ENCODE measurements at places on chromosomes 6 and 20. TPM values are rescaled to one million over a fixed set of nuclear protein-coding genes. Genes with fewer than 3 reads are reported as not detected.

DNA sequence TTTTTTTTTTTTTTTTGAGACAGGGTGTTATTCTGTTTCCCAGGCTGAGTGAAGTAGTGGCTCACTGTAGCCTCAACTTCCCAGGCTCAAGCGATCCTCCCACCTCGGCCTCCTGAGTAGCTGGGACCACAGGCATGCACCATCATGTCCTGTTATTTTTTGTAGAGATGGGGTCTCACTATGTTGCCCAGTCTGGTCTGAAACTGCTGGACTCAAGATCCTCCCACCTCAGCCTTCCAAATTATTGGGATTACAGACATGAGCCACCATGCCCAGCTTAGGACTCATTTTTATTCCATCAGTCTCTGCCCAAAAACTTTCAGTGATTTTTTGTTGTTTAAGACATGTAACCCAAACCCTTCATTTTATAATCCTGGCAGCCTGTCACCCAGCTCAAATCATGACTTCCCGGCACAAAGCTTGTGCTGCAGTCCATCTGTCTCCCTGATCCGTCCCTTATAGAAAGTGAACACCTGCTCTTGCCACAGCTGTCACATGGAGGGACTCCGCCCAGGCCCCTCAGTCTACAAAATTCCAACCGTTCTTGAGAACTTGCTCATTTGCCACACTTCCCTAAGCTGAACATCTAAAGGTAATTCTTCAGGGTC, 183.9 kb upstream of the JARID2 start:
- no peak for DNase-seq

DNA sequence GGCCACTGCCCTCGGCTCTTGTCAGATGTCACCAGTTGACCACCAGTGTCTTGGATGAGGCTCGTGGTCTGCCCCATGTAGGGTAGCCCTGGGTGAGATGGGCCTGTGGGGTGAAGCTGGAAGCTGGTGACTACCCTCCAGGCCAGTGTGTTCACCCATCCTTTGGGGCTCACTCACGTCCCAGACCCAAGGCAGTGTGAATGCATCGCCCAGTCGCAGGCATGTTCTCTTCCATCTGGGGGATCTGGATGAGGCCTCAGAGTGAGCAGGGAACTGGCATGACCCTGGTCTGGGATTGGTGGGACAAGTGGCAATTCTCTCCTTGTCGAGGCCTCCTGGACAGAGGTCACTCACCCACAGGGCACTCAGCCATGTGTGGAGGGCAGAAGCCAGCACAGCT, 120.1 kb upstream of the PHACTR3 start:
- DNase-seq: no peak

DNA sequence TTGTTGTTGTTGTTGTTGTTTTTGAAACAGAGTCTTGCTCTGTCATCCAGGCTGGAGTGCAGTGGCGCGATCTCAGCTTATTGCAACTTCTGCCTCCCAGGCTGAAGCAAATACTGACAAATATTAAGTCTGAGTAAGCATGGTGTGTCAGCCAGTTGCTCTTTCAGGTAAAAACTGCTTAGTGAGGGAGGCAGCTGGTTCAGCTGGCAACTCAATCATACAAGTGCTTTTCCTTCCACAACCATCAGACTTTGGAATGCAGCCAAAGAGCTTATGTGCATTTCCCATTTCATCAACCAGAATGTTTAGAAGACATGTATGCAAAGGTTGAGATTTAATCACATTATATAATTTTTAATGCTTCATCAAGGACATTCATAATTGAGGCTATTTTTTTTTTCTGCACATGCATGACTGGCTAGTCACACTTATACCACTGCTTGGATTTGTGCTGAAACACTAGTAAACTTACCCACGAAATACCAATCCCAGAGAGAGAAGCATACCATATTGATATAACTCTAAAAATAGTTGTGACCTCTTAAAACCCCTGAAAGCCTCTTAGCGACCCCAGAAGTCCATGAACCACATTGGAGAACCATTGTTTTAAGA, 56.0 kb downstream of the CLIC5 start:
- DNase-seq: no peak

The HLA-DRB5 gene
- not detected for polyA plus RNA-seq

DNA sequence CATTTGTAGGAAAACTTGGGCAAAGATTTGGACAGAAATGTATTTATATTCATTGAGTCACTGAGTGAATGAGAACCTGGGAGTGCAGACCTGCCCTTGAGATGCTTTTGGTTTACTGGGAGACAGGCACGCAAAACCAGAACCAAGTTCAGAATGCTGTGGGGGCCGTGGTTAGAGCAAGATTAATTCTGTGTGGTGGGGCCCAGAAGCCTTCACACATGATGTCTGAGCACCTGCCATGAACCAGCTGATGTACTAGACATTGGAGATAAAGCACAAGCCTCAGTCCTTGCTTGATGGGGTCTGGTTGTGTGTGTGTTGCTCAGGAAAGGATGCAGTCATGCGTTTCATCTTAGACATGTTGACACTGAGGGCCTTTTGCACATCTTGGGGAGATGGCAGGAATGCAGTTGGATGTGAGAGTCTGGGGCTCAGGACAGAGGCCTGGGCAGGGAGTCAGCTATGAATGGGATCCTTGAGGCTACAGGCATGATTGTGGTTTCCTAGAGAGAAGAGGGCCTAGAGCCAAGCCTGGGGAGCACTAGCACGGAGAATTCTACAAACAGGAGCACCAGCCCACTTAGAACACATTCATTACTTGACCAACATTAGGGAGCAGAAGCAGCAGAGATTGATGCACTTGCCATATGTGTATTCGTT, 114.3 kb upstream of the TMEM181 start:
- no peak for DNase-seq

- DNase-seq: no peak
These were observed 102.9 kb downstream of the EDN1 start for GRCh38 chr6:12393100-12393499.

The GPRC6A gene
- 0.31 TPM for polyA plus RNA-seq

DNA sequence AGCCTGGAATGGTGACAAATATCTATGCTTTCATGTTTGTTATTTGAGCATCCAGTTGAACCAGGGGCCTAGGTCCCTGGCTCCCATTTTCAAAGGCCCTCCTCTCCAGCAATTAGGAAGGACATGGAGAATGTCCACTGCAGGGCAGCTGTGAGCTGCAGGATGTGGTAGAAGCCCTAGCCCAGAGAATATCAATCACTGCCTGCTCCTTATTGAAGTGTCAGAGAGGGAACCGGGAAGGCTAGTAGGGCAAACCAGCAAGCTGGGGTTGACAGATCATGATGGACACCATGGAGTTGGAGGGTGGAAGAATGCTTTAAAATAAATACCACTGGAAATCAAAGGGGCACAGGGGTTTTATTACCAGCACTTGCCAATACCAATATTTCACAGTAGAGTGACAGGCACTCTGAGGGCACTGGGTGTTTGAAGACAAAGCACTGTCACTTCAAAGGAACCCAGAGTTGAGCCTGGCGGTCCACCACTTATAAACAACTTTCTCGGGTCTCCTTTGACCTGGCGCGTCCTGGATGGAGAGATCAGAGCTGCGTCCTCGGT, 47.7 kb downstream of the ZNF831 start:
- DNase-seq: no peak

DNA sequence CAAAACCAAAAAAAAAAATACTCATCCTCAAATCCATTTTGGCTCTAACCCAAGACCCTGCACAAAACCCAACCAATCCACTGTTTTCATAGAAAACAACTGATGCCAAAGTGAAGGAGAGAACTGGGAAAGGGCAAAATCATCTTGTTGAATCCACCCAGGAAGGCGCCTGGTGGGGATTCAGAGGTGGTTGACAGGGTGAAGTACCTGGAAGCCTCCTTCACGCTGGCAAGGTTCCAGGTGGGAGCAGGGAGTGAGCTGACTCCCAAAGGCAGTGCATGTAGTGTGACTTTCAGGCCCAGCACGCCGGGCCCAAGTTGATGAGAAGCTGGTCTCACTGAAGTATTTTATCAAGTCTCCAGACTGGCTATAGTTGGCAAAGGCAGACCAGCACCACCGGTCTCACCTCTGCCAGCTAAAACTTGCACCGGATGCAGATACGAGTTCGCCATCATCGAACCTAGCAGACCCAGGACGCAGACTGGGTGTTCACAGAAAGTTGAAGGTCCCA, 16.5 kb downstream of the PPP1R10 start:
- no peak for DNase-seq

The TRIM40 gene
- polyA plus RNA-seq: not detected

DNA sequence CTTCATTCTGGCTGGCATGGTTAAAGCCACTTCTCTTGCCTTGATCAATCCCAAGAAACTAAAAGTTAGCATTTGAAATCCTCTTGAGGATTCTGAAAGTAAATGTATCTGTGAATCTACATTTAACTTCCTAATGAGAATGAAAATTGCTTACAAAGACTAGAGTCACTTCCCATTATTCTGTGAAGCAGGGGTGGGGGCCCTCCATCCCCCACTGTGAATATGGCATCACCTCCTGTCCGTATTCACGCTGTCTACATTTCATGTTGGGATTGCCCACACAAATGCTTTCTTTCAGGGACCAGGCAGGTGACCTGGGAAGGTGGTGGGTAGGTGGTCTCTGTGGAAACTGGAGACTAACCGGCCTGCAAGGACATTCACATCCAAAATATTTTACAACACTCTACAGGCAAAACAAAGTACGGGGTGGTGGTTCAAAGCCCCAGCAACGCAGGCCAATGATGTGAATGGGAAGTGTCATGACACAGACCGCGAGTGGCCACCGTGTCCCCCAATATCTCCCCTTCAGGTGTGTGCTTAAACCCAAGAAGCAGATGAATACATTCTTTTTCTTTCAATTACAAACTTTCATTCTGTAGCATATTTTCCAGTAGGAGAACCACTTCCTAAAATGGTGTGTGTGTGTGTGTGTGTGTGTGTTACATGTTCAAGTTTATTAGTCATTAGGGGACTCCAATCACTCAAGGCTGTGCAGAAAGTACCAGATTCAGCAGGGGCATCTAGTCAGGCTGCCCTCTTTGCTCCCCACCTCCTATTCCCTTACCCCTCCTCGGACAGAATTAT, 132.2 kb downstream of the PRND start:
- DNase-seq: no peak

The OPRM1 gene
- not detected for polyA plus RNA-seq

DNA sequence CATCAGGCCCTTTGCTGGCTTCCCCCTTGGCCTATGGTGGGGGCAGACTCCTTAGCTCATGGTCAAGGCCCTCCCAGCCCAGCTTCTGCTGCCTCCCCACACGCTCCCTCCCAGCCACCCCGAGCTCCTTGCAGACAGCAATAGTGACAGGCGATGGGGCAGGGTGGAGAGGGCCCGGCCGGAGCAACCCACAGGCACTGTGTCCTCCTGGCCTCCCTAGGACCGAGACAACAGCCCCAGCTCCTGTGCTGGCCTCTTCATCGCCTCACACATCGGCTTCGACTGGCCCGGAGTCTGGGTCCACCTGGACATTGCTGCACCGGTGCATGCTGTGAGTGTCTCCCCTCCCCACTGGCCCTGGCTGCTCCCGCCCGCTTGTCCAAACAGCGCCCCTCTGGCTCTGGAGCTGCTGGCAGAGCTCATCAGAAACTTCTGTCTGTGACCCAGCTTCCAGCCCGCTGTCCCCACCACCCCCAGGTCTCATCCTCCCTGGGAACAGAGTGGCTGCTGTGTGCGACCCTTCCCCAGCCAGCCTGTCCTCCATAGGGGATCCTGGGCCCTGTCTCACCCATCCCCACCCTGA, 21.8 kb downstream of the NPEPL1 start:
- no peak for DNase-seq

GRCh38 chr20:35807877-35808276, 36.1 kb downstream of the PHF20 start:
- no peak for DNase-seq

- DNase-seq: no peak
These were observed 98.7 kb upstream of the FUT9 start for GRCh38 chr6:95917034-95917433.

DNA sequence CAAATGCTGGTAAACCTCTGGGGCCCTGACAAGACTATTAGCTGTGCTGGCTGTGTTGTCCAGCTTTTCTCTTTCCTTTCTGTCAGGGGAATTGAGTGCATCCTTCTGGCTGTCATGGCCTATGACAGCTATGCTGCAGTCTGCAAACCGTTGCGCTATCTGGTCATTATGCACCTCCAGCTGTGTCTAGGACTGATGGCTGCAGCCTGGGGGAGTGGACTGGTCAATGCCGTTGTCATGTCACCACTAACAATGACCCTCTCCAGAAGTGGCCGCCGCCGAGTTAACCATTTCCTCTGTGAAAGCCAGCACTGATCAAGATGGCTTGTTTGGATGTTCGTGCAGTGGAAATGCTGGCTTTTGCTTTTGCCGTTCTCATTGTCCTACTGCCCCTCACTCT, 20.3 kb downstream of the OR2B6 start:
- DNase-seq: no peak

- DNase-seq: no peak
These were observed 50.8 kb upstream of the SMLR1 start for GRCh38 chr6:130776287-130776925.

The TNF gene
- 0.11 TPM for polyA plus RNA-seq

Data from GM23338 (cell line).